Glutamatergic neuron (in vitro differentiated cells): ENCODE measurements at places on chromosomes 12 and 14. TPM values are rescaled to one million over a fixed set of nuclear protein-coding genes. Genes with fewer than 3 reads are reported as not detected.

- no peak overlapping the region for H3K4me3 ChIP-seq
- H3K36me3 ChIP-seq = peaks cover 22% of the 10 kb centered on the region
- DNase-seq = no peak
- H3K4me1 ChIP-seq = no peaks in the 10 kb centered on the region
- no peak overlapping the region for H3K27ac ChIP-seq
- no peaks in the 10 kb centered on the region for H3K27me3 ChIP-seq
These were observed 93.5 kb downstream of the PPP1R12A start for GRCh38 chr12:79841248-79841877.

The RABGGTA gene
- total RNA-seq = 30.3 TPM

- H3K27me3 ChIP-seq = no peaks in the 10 kb centered on the region
- H3K4me3 ChIP-seq = no peak overlapping the region
- peaks cover 5% of the 10 kb centered on the region for H3K4me1 ChIP-seq
- no peaks in the 10 kb centered on the region for H3K36me3 ChIP-seq
These were observed 63.4 kb downstream of the GALNT4 start for GRCh38 chr12:89461190-89461589.

The KLRG1 gene
- 5.2 TPM for total RNA-seq

The VRTN gene
- 0.15 TPM for total RNA-seq

The ALDH1L2 gene
- 47.4 TPM for total RNA-seq

The IL22 gene
- total RNA-seq = not detected

The RNASE4 gene
- 1.7 TPM for total RNA-seq

DNA sequence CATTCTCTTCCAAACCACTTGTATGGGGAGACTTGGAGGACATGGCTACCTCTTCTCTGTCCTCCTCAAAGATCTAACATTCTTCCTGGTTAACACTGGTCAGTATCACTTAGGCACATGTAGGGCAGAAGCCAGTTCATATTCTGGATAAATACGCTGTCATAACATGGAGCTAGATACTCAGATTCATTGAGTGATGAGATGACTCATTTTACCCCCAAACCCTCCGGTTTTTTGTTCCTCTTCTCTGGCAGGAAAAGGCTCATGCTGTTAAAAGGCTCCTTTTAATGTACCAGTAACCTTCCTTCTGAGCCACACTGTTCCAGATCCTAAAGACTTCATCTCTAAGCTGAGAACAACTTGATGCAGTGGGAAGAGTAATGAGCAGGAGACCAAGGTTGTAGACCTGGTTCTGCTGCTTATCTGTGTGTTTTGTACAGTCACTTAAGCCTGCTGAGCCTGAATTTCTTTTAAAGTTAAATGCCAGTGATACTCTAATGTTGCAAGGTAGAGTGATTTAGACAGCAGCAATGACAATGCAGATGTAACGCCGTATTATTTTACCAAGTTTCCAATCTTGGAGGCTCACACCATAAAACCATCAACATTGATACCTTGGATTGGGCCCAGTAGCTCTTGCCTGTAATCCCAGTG lies 57.3 kb upstream of the ELK3 start:
- H3K27me3 ChIP-seq = peaks cover 6% of the 10 kb centered on the region
- DNase-seq = no peak
- no peak overlapping the region for H3K4me3 ChIP-seq
- H3K4me1 ChIP-seq = peaks cover 7% of the 10 kb centered on the region
- peaks cover 6% of the 10 kb centered on the region for H3K36me3 ChIP-seq

The JAG2 gene
- total RNA-seq = 84.1 TPM
